ENCODE measurements at places on chromosomes 4 and X.

- no peak overlapping the region for H3K4me3 ChIP-seq
- no peak for DNase-seq
- H3K4me1 ChIP-seq, result no peaks in the 10 kb centered on the region
- H3K36me3 ChIP-seq, result no peaks in the 10 kb centered on the region
- peaks cover 82% of the 10 kb centered on the region for H3K27me3 ChIP-seq
- no peak overlapping the region for H3K27ac ChIP-seq
Observed at GRCh38 chr4:110613745-110614144, 9.1 kb downstream of the PITX2 start.

- no peaks in the 10 kb centered on the region for H3K4me1 ChIP-seq
- no peak overlapping the region for H3K4me3 ChIP-seq
- no peaks in the 10 kb centered on the region for H3K36me3 ChIP-seq
- H3K27ac ChIP-seq, result no peak overlapping the region
Observed at GRCh38 chr4:100041646-100042045, 91.6 kb upstream of the H2AZ1 start.

DNA sequence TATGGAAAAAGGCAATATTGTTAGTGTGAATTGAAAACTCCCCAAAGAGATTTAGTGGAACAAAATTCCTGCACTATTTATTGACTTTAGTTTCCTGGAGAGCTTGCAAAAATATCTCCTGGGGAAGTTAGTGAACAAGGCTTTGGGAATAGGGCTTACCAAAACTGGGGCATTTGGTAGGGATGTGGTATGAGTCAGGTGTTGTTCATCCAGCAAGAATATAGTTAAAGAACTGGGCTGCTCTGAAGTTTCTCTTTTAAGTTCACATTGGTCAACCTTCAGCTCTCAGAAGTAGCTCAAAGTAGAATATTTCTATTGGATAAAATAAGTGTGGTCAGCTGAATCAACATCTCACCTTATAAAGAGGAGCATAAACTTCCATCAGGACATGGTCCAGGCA lies 185.0 kb downstream of the CPE start:
- no peak overlapping the region for H3K27ac ChIP-seq
- H3K4me1 ChIP-seq, result no peaks in the 10 kb centered on the region
- no peaks in the 10 kb centered on the region for H3K27me3 ChIP-seq
- no peaks in the 10 kb centered on the region for H3K36me3 ChIP-seq
- peak; percentile 64 for DNase-seq

GRCh38 chr4:47643845-47644244 lies 158.8 kb downstream of the ATP10D start:
- H3K4me1 ChIP-seq, result peaks cover 2% of the 10 kb centered on the region
- H3K36me3 ChIP-seq, result no peaks in the 10 kb centered on the region
- no peak overlapping the region for H3K27ac ChIP-seq
- no peak for DNase-seq

GRCh38 chr4:13656569-13657405 lies 29.3 kb upstream of the BOD1L1 start:
- H3K4me3 ChIP-seq, result peak overlapping the region; percentile 45
- no peaks in the 10 kb centered on the region for H3K27me3 ChIP-seq
- H3K36me3 ChIP-seq, result no peaks in the 10 kb centered on the region
- H3K27ac ChIP-seq, result peak overlapping the region; percentile 46
- peak; percentile 81 for DNase-seq
- H3K4me1 ChIP-seq, result peaks cover 5% of the 10 kb centered on the region

DNA sequence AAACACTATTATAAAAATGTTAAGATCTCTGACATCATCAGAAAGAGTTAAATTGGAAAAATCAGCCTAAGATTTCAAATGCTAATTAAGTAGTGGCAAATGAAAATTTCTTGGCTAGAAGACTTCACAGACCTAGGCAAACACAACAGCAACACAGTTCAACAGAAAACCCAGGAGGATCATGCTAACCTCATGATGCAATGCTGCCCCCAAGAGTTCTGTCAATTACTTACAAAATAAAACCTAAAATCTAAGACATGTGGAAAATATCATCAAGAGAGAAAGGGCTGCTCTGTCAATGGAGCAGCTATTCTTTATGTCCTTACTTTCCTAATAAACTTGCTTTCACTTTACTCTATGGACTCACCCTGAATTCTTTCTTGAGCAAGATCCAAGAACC lies 21.0 kb downstream of the S100G start:
- H3K36me3 ChIP-seq, result no peaks in the 10 kb centered on the region
- peaks cover 7% of the 10 kb centered on the region for H3K4me1 ChIP-seq
- H3K27ac ChIP-seq, result no peak overlapping the region
- H3K4me3 ChIP-seq, result no peak overlapping the region
- DNase-seq, result peak; percentile 45
- H3K27me3 ChIP-seq, result no peaks in the 10 kb centered on the region

GRCh38 chr4:8312976-8313375 lies 43.4 kb downstream of the HTRA3 start:
- no peak for DNase-seq
- H3K4me3 ChIP-seq, result no peak overlapping the region
- no peak overlapping the region for H3K27ac ChIP-seq
- no peaks in the 10 kb centered on the region for H3K36me3 ChIP-seq

- H3K4me1 ChIP-seq, result peaks cover 7% of the 10 kb centered on the region
- no peaks in the 10 kb centered on the region for H3K27me3 ChIP-seq
- no peak for DNase-seq
- no peak overlapping the region for H3K4me3 ChIP-seq
- H3K27ac ChIP-seq, result no peak overlapping the region
- H3K36me3 ChIP-seq, result no peaks in the 10 kb centered on the region
Observed at GRCh38 chrX:17592117-17592516, 145.2 kb upstream of the SCML1 start.

GRCh38 chr4:100129774-100130173 lies 60.5 kb downstream of the DDIT4L start:
- no peaks in the 10 kb centered on the region for H3K27me3 ChIP-seq
- no peak for DNase-seq
- H3K36me3 ChIP-seq, result no peaks in the 10 kb centered on the region
- no peak overlapping the region for H3K4me3 ChIP-seq

- DNase-seq, result peak; percentile 54
- H3K4me1 ChIP-seq, result no peaks in the 10 kb centered on the region
- no peak overlapping the region for H3K4me3 ChIP-seq
- no peaks in the 10 kb centered on the region for H3K27me3 ChIP-seq
Observed at GRCh38 chr4:183571350-183571941, 66.6 kb downstream of the ING2 start.

- no peak overlapping the region for H3K4me3 ChIP-seq
- no peak overlapping the region for H3K27ac ChIP-seq
- peak; percentile 30 for DNase-seq
- no peaks in the 10 kb centered on the region for H3K27me3 ChIP-seq
Observed at GRCh38 chr4:150849016-150849415, 166.1 kb downstream of the LRBA start.

- DNase-seq, result no peak
- H3K36me3 ChIP-seq, result no peaks in the 10 kb centered on the region
- H3K27me3 ChIP-seq, result no peaks in the 10 kb centered on the region
Observed at GRCh38 chr4:106967892-106968291, 68.2 kb downstream of the DKK2 start.

- DNase-seq, result no peak
- no peak overlapping the region for H3K4me3 ChIP-seq
- H3K4me1 ChIP-seq, result no peaks in the 10 kb centered on the region
- H3K36me3 ChIP-seq, result no peaks in the 10 kb centered on the region
- no peak overlapping the region for H3K27ac ChIP-seq
Observed at GRCh38 chr4:83083925-83084475, 30.5 kb downstream of the PLAC8 start.

GRCh38 chr4:111945014-111945413 lies 200.2 kb upstream of the FAM241A start:
- H3K4me1 ChIP-seq, result no peaks in the 10 kb centered on the region
- DNase-seq, result peak; percentile 9
- H3K4me3 ChIP-seq, result no peak overlapping the region
- H3K27me3 ChIP-seq, result no peaks in the 10 kb centered on the region
- no peak overlapping the region for H3K27ac ChIP-seq

GRCh38 chr4:148359769-148360168 lies 82.4 kb downstream of the NR3C2 start:
- H3K4me3 ChIP-seq, result no peak overlapping the region
- no peaks in the 10 kb centered on the region for H3K27me3 ChIP-seq
- H3K4me1 ChIP-seq, result no peaks in the 10 kb centered on the region
- no peak for DNase-seq
- no peak overlapping the region for H3K27ac ChIP-seq

GRCh38 chr4:71184195-71184781 lies 154.5 kb upstream of the SLC4A4 start:
- no peaks in the 10 kb centered on the region for H3K27me3 ChIP-seq
- H3K36me3 ChIP-seq, result no peaks in the 10 kb centered on the region
- peak; percentile 69 for DNase-seq
- peaks cover 4% of the 10 kb centered on the region for H3K4me1 ChIP-seq
- H3K27ac ChIP-seq, result no peak overlapping the region
- no peak overlapping the region for H3K4me3 ChIP-seq

- H3K36me3 ChIP-seq, result peaks cover 6% of the 10 kb centered on the region
- peak; percentile 92 for DNase-seq
- peaks cover 12% of the 10 kb centered on the region for H3K4me1 ChIP-seq
- no peaks in the 10 kb centered on the region for H3K27me3 ChIP-seq
Observed at GRCh38 chr4:119525005-119525749, 103.4 kb downstream of the PDE5A start.

DNA sequence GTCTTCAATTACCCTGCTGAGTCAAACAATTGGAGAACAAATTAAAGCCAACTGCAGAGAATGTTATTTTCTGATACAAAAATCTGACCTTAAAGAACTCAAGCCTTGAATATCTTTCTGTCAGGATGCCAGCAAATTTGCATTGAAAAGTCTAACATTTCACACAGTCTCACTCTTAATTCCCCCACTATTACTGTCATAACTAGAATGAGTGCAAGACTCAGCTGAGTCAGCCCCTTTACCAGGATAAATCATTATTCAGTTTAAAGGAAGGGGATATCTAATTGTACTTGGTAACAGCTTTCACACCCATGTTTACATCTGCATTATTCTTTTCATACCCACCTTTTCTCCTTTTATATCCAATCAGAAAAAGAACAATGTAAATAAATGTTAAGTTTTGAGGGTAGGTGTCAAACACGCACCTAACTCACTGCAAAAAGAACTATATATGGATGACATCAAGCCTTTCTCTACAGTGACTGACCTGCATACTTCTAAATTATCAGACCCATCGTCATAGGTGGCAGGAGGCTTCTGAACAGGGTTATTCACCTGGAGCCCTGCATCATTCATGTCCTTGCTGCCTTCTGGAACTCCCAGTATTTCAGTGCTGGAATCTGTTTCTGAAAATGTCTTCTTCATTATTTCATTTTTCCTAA lies 117.4 kb downstream of the TMA16 start:
- H3K27ac ChIP-seq, result no peak overlapping the region
- no peaks in the 10 kb centered on the region for H3K36me3 ChIP-seq
- DNase-seq, result no peak
- H3K4me3 ChIP-seq, result no peak overlapping the region
- H3K27me3 ChIP-seq, result no peaks in the 10 kb centered on the region

DNA sequence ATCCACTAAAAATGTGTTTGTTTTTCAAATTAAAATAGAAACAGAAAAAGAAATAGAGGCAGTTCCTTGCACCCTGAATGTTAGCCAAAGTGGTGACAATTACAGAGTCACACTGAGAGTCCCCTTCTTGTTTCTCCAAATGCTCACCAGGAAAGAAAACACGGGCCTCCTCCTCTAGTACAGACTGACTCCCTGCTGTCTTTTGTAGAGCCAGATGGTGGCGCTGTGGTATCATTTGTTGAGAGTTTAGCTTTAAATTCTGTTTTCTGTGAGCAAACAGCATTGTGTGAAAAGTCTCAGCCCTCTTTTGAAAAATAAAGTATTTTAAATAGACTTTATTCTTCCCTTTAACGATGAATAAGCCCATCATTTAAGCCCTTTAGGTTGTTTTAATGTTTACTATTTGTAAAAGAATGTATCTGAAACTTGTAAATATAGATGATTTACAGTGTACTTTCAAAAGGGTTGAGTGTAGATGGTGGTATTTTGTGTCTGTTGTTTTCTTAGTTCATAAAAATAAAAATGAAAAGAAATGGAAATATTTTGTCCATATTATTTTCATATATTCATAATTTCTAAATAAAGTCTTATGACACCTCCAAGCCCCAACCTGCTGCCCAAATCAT lies 36.9 kb upstream of the ATOH1 start:
- peak; percentile 62 for DNase-seq
- no peak overlapping the region for H3K4me3 ChIP-seq
- H3K36me3 ChIP-seq, result no peaks in the 10 kb centered on the region
- no peaks in the 10 kb centered on the region for H3K4me1 ChIP-seq

- H3K4me3 ChIP-seq, result no peak overlapping the region
- no peak overlapping the region for H3K27ac ChIP-seq
- DNase-seq, result no peak
Observed at GRCh38 chr4:78197947-78198346, 140.8 kb downstream of the FRAS1 start.

GRCh38 chrX:139844163-139844562 lies 88.7 kb downstream of the ATP11C start:
- H3K4me3 ChIP-seq, result no peak overlapping the region
- no peaks in the 10 kb centered on the region for H3K27me3 ChIP-seq
- H3K27ac ChIP-seq, result no peak overlapping the region

- no peak overlapping the region for H3K27ac ChIP-seq
- no peak overlapping the region for H3K4me3 ChIP-seq
- no peaks in the 10 kb centered on the region for H3K36me3 ChIP-seq
- no peaks in the 10 kb centered on the region for H3K27me3 ChIP-seq
- no peaks in the 10 kb centered on the region for H3K4me1 ChIP-seq
Observed at GRCh38 chrX:12330841-12331240, 192.6 kb downstream of the FRMPD4 start.

DNA sequence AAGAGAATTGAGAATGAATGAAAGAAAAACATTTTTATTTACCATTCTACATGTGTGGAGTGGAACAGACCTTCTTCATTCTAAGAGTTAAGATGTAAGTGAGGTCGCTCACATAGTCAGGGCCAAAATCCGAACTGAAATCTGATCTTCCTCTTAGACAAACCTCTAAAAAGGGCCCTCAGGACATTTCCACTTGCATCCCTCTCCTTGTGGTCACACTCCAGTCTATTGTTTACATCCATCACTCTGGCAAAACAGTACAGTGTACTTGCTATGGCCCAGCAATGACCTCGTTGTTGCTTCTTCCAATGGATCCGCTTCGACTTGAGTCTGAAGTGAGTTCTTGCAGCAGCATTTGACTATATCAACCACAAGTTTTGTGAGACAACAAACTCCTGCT lies 54.2 kb downstream of the MOSPD2 start:
- H3K4me1 ChIP-seq, result no peaks in the 10 kb centered on the region
- H3K4me3 ChIP-seq, result no peak overlapping the region
- H3K27me3 ChIP-seq, result no peaks in the 10 kb centered on the region
- peak; percentile 48 for DNase-seq
- no peak overlapping the region for H3K27ac ChIP-seq
- H3K36me3 ChIP-seq, result no peaks in the 10 kb centered on the region

- peak; percentile 45 for DNase-seq
- H3K4me1 ChIP-seq, result no peaks in the 10 kb centered on the region
- H3K36me3 ChIP-seq, result no peaks in the 10 kb centered on the region
- no peak overlapping the region for H3K27ac ChIP-seq
- no peak overlapping the region for H3K4me3 ChIP-seq
Observed at GRCh38 chr4:17557880-17558279, 19.1 kb upstream of the LAP3 start.

GRCh38 chrX:13360146-13360545 lies 40.3 kb upstream of the ATXN3L start:
- no peaks in the 10 kb centered on the region for H3K4me1 ChIP-seq
- no peak overlapping the region for H3K4me3 ChIP-seq
- H3K36me3 ChIP-seq, result no peaks in the 10 kb centered on the region
- no peak overlapping the region for H3K27ac ChIP-seq

Measured in fibroblast of lung (primary cell).